ENCODE measurements at places on chromosomes 6 and 20.

- no peak for DNase-seq
These were observed 30.5 kb upstream of the RIPK1 start for GRCh38 chr6:3037638-3038365.

DNA sequence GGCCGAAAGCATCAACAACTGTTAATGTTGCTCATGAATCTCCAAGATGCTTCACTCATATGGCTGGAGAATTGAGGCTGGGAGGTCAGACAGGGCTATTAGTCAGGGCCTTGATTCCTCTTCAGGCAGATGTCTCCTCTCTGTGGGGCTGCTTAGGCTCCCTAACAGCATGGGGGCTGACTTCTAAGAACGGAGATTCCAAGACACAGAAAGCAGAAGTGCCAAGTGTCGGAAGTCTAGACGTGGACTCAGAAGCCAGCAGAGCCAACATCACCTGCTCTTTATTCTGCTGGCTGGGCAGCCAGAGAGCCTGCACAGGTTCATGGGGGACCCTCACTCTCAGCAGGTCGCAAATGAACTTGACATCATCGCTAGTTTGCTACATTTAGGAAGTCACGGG, 279.8 kb downstream of the CDH26 start:
- no peak for DNase-seq

DNA sequence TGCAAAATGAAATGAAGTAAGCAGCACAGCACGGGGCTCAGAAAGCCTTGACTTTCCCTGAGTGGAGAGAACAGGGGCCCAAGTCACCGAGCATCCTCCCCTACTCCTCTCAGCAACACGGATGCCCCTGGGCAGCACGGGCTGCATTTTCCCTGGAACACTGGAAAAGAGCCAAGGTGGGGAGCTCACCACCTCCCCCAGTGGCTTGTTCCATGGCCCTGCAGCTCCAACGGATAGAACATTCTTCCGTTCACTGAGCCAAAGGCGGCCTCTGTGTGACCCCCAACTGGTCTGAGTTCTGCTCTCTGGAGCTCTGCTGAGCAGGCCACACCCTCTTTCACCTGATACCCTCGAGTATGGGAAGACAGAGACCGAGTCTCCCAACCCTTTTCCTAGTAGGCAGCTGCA, 20.8 kb upstream of the EMILIN3 start:
- DNase-seq = no peak

- no peak for DNase-seq
These were observed 36.5 kb downstream of the TRAM2 start for GRCh38 chr6:52540286-52540902.

- no peak for DNase-seq
These were observed 42.1 kb downstream of the VAPB start for GRCh38 chr20:58431134-58431533.

DNA sequence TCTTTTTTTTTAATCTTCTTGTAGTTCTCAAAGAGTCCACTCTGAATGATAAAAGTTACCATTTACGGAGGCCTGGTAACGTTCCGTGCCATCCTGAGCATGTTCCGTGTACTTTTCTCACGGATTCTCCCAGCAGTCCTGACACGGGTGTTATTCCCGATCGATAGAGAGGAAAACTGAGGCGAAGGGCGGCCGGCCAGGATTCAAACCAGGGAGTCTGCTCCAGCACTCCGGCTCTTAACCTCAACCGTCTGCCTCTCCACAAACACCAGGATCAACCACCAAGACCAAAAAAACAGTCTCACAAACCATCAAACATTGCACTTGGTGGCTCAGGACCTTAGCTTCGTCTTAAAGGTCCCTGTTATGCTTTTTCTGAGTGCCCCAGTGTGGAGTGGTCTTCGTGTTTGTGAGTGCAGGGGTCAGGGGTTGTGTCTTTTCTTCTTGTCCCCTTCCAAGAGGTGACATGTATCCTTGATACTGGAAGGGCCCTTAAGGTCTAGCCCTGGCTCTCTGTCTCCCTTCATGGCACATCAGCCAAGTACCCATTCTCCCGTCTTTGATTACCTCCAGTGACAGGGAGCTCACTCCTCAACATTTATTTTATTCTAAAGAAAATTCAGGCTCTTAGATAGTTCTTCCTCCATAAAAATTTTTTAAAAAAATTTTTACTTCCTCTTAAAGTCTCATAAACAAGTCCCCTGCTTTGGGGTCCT, 35.1 kb downstream of the SRC start:
- DNase-seq = no peak

GRCh38 chr20:5865604-5866003, 84.7 kb downstream of the TRMT6 start:
- DNase-seq = no peak

DNA sequence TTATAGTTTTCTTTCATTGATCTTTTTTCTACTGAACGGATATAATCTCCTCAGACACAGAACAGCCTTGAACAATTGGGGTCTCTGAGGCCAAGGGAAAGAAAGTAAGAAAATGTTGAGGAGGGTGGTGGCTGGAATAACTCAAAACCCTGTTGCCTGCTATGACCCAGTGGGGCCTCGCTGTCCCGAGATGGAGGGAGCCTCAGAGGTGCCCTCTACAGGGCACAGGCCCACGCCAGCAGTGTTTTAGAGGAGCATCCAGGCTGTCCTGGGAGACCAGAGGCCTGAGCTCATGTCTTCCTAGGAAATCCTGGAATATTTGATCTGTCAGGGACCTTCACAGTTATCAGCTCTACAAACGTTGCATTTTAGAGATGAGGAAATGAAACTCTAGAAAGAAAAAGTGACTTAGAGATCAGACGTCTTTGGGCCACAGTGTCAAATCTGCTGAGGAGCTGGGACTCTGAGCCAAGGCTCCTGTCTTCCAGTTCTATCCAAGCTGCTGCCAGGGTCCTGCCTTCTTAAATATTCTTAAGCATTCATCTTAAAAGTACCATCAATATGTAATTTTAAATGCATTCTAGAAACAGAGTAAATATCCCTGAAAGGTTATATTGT, 26.3 kb downstream of the ALDH5A1 start:
- DNase-seq = no peak

- no peak for DNase-seq
These were observed 15.2 kb downstream of the RPP21 start for GRCh38 chr6:30360139-30360538.

- no peak for DNase-seq
These were observed 38.2 kb downstream of the NOL7 start for GRCh38 chr6:13653296-13653695.

DNA sequence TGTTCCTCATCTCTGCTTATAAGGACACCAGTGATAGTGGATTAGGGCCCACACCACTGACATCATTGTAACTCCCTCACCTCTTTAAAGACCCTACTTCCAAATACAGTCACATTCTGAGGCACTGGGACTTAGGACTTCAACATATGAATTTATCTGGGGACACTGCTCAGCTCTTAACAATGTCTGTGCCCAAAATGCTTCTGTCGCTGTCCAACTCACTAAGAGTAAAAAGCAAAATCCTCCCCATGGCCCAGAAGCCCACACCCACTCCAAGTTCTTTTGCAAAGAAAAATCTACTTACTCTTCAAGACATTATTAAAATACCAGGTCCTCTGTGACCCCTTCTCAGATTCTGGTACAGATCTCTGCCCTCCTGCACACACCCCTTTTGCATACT, 116.2 kb downstream of the TBC1D7 start:
- no peak for DNase-seq

- no peak for DNase-seq
These were observed 45.9 kb upstream of the CSE1L start for GRCh38 chr20:48999890-49000870.

Measured in stimulated activated CD8-positive, alpha-beta memory T cell treated with anti-CD3 and anti-CD28 coated beads, Interleukin-7, amount 100 ng/mL, for 4 hours (primary cell).